Erythroblast (primary cell): ENCODE measurements at places on chromosomes 4 and X.

DNA sequence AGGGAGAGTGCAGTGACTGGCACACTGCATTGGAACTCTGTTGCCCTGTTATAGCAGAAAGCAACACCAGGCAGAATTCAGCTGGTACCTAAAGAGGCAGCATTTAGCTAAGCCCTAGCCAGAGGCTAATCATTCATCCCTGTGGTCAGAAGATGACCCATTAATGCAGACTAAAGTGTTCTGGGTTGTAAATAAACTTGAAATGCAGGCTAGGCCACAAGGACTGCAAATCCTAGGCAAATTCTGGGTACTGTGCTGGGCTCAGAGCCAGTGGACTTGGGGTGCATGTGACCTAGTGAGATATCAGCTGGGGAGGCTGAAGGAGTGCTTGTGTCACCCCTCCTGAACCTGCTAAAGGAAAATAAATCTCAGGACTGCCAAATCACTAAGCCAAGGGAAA lies 91.2 kb downstream of the LPAR4 start:
- DNase-seq = no peak

- DNase-seq = no peak
Observed at GRCh38 chr4:88101165-88101564, 57.3 kb downstream of the ABCG2 start.

- no peak for DNase-seq
Observed at GRCh38 chr4:25308761-25309160, 3.8 kb upstream of the ZCCHC4 start.

GRCh38 chrX:17443556-17443955 lies 68.6 kb downstream of the NHS start:
- DNase-seq = no peak

GRCh38 chr4:109007976-109008375 lies 245.1 kb upstream of the ETNPPL start:
- DNase-seq = no peak

DNA sequence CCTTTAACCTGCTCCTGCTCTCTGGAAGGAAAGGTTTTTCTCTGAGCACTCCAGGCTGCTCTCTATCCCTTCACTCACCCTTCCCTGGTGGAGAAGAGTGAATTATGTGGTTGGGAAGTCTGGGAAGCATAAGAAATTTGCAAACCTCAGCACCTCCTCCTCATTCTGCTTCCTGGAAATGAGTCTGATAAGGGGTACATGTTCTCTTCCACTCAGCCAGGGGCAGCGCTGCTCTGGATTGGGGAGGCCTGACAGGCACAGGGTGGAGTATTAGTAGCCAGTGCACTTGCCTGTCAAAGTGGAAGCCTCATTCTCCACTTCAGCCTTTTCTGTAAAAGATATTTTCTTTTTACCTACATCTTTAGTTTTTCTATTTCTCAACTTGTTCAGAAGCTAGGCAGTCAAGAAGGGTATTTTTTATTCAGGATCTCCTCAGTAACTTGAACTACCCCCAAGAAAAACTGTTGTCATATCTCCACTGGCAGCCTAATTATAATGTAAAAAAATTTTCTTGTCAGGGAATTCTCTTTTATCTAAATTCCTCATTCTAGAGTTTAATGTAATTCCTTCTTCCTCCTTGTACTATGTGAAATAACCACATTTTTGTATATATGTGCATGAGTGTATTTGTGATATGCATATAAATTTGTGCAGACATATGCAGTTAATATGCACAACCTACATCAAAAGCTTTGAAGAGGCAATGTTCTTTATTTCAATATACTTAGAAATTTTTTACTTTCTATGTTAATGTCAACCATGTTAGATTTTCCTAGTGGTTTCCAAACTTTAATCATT lies 15.3 kb downstream of the ADAMTS3 start:
- DNase-seq = peak; percentile 55

GRCh38 chrX:145394344-145394743 lies 147.0 kb downstream of the SPANXN1 start:
- DNase-seq = no peak

DNA sequence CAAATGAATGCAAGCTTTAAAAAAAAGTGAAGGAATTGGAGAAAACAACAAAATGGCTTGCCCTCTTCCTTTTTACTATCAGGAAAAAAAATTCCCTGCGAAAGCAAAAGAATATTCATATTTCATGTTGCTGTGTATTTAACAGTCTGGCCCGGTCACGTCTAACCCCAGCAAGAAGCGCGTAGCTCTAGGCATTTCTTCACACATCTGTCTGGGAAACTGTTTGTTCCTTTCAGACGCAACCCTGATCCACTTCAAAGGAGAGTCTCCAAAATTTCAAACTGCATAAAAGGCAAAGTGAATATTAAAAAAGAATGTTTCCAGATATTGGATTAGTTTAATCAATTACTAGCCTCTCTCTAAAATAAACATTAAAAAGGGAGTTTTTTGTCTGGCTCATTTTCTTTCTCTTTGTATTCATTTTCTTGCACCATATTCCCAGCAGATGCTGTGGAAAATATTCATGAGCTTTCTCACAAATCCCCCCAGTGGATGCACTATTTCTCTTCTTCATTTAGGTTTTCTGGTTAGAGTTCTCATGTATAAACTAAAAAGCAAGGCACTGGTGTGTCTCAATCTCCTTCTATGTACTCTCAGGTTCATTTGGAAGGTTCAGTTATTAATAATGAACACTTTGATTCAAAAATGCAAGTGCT lies 145.3 kb downstream of the MID1 start:
- DNase-seq = no peak

DNA sequence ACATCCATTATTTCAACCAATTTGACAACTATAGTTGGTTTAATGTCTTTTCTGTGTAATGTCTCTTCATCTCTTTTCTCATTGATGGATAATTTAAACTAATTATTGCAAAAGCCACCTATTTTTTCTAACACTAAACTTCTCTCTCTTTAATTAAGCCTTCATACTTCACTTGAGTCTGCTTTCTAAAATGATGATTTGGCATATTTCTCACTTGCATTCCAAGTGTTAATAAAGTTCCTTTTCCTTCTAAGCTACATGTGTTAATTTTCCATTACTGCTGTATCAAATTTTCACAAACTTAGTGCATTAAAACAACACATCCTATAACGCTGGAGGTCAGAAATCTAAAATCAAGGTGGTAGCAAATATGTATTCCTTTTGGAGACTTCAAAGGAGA lies 1743.8 kb upstream of the PCDH7 start:
- no peak for DNase-seq

- no peak for DNase-seq
Observed at GRCh38 chrX:69036674-69037573, 128.3 kb downstream of the PJA1 start.

DNA sequence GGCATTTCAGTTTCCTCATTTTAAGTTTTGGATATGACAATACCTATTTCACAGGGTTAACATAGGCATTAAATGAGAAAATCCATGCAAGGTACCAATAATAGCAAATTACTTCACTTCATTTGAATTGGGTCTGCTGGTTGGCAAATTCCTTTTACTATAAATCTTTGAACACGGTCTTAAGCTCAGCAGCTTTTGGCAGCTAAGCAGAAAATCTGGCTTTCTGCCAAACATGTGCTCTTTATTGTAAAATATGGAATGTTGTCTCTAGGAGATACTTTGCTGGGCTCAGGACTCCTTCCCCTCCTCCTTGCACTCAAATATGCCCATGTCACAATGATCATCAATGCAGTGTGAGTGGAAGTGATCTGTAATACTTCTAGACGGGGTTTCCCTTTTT lies 16.8 kb upstream of the DMP1 start:
- DNase-seq = no peak

DNA sequence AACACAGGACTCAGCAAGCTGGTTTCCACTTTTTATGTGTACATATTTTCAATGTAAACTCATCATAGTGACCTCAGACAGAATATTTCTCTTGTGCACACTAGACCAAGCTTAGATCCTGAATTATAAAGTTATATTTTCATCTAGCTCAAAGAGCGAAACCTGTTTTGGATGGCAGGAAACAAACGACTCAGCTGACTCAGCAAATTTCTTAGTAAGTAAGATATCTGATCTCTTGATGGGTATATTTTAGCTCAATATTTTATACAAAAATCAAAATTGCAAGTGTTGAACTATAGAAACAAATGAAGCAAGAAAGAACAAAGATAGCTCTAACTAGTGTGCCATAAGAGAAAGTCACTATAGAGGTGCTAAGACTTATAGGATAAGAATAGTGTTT lies 1114.5 kb downstream of the STPG2 start:
- no peak for DNase-seq

- no peak for DNase-seq
Observed at GRCh38 chr4:55947254-55947882, 1.4 kb upstream of the CEP135 start.

- DNase-seq = no peak
Observed at GRCh38 chrX:146887020-146887419, 72.5 kb upstream of the CXorf51A start.

DNA sequence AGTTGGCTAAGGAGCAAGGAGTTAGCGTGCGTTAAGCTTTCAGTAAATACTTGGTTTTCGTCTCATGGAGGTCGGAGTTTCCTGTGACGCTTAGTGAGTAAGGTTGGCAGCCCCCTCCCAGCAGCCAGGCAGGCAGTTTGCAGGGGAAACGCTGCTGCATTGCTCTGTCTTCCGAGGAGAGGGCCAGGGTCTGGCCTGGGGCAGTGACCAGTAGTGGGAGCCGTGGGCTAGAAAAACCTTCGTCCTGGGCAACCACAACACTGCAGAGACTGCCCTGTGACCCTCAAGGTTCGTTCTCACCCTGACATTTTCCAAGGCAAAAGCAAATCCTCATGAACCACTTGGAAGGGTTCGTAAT lies 432 bp downstream of the TMEM175 start:
- no peak for DNase-seq

DNA sequence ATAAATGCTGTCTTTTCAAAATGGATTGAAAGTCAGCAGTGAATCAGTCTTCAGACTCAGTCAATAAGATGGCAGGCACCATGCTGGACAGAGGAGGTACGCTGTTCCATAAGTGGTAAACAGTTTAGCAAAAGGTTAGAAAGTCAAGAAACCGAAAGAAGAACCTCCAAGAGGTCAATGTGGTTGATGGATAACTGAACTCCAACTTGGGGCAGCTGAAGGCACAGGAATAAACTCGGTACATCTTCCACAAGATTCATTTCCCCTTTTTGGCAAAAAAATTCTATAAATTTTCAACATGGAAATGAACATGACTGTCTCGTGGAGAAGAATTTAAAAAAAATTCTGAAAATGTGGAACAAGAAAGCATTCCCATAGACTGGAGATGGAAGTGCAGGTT lies 18.4 kb upstream of the SEL1L3 start:
- no peak for DNase-seq

DNA sequence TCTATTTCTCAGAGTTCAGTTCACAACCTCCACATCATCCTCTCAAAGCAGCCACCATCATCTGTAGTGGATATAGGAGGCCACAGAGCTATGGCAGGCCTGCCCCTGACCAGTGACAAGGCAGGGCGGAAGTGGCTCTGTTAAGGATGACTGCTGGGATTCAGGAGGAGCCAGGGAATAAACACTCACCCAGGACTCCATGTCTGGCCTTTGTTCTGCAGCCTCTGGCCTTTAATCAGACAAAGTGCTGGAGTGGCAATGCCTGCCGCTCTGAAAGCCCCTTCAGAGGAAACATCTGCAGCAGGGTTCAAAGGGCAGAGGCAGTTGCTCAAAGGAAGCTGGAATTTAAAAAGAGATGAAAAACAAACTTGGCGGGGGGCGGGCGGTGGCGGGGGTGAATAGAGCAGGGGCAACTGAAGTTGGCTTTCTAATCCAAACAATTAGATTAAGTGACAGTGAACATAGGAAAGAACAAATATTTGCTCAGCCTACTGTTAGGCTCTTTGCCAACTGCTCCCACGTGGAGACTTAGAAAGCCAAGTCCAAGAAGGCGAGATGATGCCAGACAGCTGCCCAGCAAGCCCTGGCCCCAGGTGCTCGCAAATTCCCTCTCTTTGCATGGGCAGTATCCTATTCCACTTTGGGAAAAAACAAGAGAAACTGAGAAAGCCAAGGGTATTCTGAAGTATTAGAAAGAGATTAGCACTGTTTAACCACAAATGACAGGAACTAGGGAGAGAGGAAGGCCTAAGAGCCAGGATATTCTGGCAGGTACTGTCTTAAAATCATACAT lies 5.5 kb downstream of the MPP1 start:
- peak; percentile 32 for DNase-seq

DNA sequence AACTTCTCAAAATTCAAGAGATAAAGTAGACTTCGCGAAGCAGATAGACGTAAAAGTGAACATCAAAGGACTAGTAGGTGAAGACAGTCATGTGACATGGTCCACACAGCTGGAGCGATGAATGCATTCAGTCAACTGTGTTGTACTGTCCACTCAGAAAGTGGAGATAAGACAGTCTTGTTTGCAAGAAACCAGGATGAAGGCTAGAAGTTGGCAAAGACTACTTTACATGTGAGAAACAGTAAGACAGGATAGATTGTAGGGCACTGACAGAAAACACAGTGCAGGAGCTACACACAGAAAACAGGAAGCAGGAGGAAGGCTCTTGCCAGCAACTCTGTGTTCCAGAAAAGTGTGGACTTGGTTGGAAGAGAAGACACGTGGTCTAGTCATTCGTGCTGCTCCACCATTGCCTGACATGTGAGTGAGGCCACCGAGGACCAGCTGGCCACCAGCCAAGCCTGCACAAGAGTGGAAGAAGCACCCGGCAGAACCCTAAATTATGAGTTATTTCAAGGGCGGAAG lies 78.9 kb downstream of the FAT1 start:
- peak; percentile 2 for DNase-seq

DNA sequence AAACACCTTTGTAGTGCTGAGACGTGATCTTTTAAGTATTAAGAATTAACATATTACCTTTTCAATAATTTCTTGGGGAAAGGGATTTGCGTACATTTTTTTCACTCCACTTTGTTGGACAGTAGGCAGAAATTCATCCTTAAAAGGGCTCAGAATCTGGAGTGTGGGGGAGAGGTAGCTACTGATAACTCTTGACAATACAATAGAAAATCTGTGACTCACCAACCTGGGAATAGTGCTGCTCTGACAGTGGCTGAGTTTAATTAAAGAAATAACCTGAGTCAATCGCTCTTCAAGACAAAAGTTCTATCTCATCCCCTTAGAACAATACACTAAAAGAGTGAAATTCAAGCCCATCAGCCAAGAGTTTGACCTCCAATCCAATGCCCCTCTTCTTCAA lies 60.2 kb downstream of the SLC9A7 start:
- DNase-seq = no peak

GRCh38 chrX:23621621-23622265 lies 45.5 kb upstream of the PRDX4 start:
- DNase-seq = no peak

DNA sequence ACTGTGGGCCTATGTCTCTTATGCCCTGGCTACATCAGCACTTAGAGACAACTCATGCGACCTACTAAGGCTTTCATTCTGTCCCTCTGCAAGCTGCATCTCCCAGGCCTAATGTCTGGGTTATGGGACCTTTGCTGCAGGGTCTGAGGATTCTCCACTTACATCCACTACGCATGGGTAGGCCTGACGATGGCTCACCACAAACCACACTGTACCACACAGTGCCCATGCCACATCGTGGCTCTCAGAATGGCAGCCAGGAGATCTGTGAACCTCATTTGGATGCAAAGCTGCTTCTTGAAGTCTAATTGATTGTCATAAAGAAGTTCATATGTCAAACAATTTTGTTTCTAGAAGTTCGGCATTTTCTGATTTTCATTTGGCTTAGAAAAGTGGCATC lies 84.6 kb upstream of the BEND4 start:
- no peak for DNase-seq

- DNase-seq = no peak
Observed at GRCh38 chrX:35726176-35726575, 72.0 kb upstream of the MAGEB16 start.
